NCI-H1436 (cell line): ENCODE measurements at places on chromosomes 7 and 10.

DNA sequence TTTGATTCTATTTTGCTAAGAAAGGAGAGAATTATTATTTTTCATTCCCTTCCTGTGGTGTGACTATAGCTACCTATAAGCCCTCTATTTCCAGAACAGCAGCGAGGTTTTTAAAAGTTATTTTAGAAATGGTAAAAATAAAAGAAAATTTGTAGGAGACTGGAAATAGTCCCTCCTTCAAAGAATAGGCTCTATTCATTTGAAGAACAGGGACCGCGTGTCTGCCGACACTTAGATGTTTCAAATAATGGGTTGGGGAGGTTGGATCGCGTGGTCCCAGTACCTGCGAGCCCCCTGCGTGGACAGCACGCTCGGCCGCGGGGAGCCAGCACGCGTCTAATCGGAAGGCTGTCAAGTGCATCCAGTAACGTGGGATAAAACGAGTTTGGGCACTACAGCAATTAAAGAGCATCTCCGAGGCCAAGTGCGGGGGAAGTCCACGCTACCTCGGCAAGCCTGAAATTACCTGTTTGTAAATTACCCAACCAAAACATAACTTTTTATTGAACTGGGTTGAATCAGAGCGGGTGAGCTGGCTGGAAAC lies 1.0 kb downstream of the CACNA2D1 start:
- DNase-seq = peak; percentile 13

DNA sequence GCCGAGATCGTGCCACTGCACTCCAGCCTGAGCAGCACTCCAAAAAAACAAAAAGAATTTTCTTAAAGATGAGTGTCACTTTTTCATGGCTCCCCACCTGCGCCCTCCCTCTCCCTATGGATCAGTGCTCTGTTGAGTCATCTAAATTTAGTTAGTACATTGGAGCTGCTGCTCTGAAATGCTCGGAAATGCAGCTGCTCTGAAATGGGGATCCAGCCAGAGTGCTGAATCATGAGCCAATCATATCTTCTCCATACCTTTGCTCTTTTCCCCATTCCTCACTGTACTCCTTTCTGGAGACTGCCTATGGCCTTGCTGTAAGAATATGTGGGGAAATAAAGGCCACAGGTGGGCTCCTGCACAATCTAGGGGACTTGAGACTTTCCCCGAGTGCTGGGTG lies 188.8 kb downstream of the ZNF438 start:
- no peak for DNase-seq

DNA sequence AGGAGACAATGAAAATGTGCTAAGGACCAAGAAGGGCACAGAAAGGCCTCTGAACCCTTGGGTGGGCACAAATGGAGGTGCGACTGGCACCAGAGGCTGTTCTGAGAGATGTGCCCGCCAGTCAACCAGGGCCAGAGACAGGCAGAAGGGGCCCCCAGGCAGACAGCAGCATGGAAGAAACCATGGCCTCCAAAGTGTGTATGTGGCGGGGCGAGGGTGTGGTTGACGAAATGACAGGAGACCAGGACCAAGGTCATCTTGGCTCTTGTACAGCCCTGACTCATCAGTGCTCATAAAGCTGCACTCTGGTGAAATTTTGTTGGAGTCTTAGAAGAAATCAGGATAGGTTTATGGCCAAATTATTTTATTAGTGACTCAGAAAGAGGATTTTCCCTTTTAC lies 4.0 kb upstream of the MRPS24 start:
- no peak for DNase-seq

GRCh38 chr10:59387951-59388670 lies 25.8 kb upstream of the FAM13C start:
- DNase-seq = no peak
